Smooth muscle cell of the coronary artery (primary cell): ENCODE measurements at places on chromosomes 3 and 15. TPM values are rescaled to one million over a fixed set of nuclear protein-coding genes. Genes with fewer than 3 reads are reported as not detected.

USP50 gene
- total RNA-seq, result not detected in 2 replicates

OR5K3 gene
- total RNA-seq, result not detected in 2 replicates

LINGO1 gene
- not detected in 2 replicates for total RNA-seq

SRGAP3 gene
- total RNA-seq, result 1.4 and 5.5 TPM in 2 replicates

LYZL4 gene
- 0.23 TPM in 1 of 2 replicates, not detected in the other for total RNA-seq

STARD5 gene
- total RNA-seq, result 11.9 and 24.1 TPM in 2 replicates

FMN1 gene
- total RNA-seq, result 0.08 and 7.5 TPM in 2 replicates

WWTR1 gene
- total RNA-seq, result 15.4 and 108 TPM in 2 replicates

LSAMP gene
- total RNA-seq, result 0.23 and 4.1 TPM in 2 replicates

SPPL2A gene
- total RNA-seq, result 61.1 and 95.1 TPM in 2 replicates

ZNF717 gene
- total RNA-seq, result 13.9 and 15.2 TPM in 2 replicates

CFAP161 gene
- 0.15 TPM in 1 of 2 replicates, not detected in the other for total RNA-seq

SCG3 gene
- total RNA-seq, result not detected in 2 replicates

GRAMD2A gene
- 0.08 and 1.4 TPM in 2 replicates for total RNA-seq

SLC2A2 gene
- total RNA-seq, result not detected in 2 replicates

ZPLD1 gene
- 0.38 TPM in 1 of 2 replicates, not detected in the other for total RNA-seq

SPRED1 gene
- total RNA-seq, result 38.9 and 105 TPM in 2 replicates

LRRK1 gene
- 5.9 and 8.0 TPM in 2 replicates for total RNA-seq

INSYN1 gene
- total RNA-seq, result 0.45 and 20.1 TPM in 2 replicates

AGBL1 gene
- total RNA-seq, result not detected in 2 replicates

CYP1A2 gene
- total RNA-seq, result not detected in 2 replicates

RASL12 gene
- total RNA-seq, result 0.30 and 4.1 TPM in 2 replicates

SAMMSON gene
- not detected in 2 replicates for total RNA-seq

SENP5 gene
- total RNA-seq, result 35.6 and 50.8 TPM in 2 replicates

LTF gene
- not detected in 2 replicates for total RNA-seq

DUT gene
- total RNA-seq, result 33.2 and 34.2 TPM in 2 replicates

WDR49 gene
- total RNA-seq, result 0.08 and 0.12 TPM in 2 replicates

ADPGK gene
- 50.7 and 52.0 TPM in 2 replicates for total RNA-seq

MKRN2OS gene
- not detected in 2 replicates for total RNA-seq

ATP13A4 gene
- total RNA-seq, result 0.23 TPM in 2 replicates

MAP2K5 gene
- total RNA-seq, result 2.1 and 2.9 TPM in 2 replicates

SEMA3B gene
- total RNA-seq, result 7.2 and 13.2 TPM in 2 replicates

RAD51 gene
- 0.70 and 3.2 TPM in 2 replicates for total RNA-seq

KY gene
- total RNA-seq, result 1.9 and 2.9 TPM in 2 replicates

GOLGA8R gene
- total RNA-seq, result 1.2 and 2.8 TPM in 2 replicates
